ENCODE measurements at places on chromosomes 4 and X.

DNA sequence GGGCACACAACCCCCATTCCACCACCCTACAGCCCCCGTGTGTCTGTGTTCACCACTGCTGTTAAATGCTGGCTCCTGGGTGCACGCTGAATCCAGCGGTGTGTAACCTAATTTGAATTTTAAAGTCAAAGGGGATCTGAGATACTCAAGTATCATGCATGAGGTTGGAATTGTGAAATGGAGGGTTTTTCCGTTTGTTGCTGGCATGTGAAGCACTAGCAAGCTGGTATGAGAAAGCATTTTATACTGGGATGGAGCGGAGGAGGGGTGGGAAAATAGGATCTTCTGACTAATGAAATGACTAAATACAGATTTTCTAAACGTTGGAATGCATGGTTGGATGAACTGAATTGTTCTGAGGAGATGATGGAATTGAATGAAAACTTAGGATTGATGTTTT lies 36.9 kb upstream of the FAT1 start:
- DNase-seq = no peak

GRCh38 chr4:106850691-106851090 lies 185.4 kb downstream of the DKK2 start:
- no peak for DNase-seq

DNA sequence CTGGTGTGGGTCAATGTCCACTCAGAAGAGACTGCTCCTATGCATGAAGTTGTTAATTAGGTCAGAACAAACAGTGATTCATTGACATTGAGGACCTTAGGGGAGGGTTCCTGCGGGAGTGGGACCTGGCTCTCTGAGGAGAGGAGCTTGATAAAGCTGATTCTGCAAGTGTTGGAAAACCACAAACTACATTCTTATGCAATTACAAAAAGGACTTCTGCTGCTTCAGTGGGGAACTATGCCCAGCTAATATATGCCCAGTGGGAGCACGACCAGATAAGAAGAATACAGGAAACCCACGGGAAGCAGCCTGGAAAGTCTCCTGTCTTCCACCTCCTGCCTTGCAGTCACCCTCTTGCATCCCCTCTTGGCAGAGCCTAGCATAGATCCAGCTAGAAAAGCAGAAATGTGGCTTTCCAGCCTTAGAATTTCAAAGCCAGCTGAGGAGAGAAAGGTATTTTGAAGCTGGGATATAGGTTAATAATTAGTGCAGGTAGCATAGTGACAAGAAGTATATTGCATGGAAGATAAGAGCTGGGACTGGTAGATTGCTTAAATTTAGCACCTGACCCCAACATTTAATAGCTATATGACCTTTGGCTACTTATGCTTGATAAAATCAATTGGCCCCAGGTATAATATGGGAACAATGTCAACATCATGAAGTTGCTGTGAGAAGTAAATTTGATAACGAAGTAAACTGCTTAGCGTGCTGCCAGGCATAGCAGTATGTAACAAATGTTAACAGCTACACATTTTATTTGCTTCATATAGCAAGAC lies 34.9 kb upstream of the UGT8 start:
- no peak for DNase-seq

DNA sequence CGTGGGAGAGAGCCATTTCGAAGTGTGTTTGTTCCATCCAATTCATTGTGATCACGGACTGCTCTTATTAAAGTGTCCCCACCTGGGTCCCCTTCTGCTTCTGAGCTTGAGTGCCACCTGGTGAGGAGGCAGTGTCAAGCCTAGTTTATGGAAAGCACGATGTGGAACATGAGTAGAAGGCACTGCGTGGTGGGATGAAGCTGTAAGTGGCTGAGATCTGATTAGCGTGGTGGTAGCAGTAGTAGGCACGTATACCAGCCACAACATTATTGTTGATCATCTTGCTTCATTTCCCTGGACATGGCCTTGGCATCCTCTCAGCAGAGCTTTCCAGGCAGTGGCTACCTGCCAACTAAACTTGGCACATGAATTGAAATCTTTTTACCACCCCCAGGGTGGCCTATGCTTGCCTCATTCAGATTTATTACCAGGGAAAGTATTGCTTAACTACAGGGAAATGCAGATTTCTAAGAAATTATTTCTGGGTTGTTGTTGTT lies 46.4 kb downstream of the GPAT3 start:
- DNase-seq = no peak

DNA sequence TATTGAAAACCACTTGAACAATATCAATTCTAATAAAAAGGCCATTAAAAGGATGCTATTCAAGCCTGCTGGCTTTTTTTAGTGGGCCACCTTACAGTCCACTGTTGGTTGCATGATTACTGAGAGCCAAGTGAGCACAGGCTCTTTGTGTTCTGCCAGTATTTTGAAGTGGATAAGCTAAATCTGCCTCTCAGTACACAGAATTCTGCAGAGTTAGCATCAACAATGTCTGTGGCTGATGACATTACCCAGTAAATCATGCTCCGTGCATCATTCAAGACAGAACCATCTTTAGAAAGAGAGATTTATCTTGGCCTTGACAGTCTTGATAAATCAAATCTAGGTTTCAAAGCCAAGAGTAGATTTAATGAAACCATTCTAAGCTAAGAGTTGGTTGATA lies 119.0 kb upstream of the GNPDA2 start:
- DNase-seq = no peak

- no peak for DNase-seq
These were observed 49.0 kb upstream of the ZNF157 start for GRCh38 chrX:47321386-47321785.

GRCh38 chr4:181507180-181507835 lies 735.9 kb upstream of the TENM3 start:
- no peak for DNase-seq
